ENCODE measurements at places on chromosomes 7 and 10. TPM values are rescaled to one million over a fixed set of nuclear protein-coding genes. Genes with fewer than 3 reads are reported as not detected.

- peak overlapping the region; percentile 44 for H3K27ac ChIP-seq
- H3K4me3 ChIP-seq = no peak overlapping the region
- H3K27me3 ChIP-seq = no peaks in the 10 kb centered on the region
- no peaks in the 10 kb centered on the region for H3K36me3 ChIP-seq
- H3K4me1 ChIP-seq = no peaks in the 10 kb centered on the region
- peak; percentile 94 for DNase-seq
Measured at GRCh38 chr7:57404343-57404966, 45.5 kb upstream of the ZNF716 start.

DNA sequence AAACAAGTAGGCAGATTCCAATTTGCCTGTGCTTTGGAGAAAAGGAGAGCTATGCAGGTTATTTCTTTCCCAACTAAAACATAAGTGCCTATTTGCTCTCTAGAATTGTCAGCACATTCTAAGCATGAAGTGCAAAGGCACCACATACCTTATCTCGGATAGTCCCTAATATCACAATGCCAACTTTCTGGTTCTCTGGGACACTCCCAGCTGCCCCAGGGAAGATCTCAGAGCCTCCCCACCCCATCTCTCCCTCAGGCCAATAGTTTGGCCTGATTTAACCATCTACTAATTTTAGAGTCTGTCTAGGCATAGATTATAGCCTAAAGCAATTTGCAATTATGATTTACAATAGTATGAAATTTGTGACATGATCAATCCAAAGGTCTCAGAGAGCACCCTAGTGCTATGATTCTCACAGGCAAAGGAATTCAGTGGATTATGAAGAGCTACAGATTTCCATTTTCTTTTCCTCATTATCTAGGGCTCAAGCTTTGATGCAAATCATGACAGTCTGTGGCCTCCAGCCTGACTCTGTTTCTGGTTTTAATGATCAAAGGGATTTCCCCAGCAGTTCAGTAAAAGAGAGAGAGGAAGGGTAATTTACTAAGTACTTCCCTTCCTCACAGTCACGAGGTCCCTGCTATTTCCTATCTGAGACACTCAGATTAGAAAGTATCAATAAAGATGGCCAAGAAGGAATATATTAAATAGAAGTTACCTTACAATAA lies 29.0 kb upstream of the IL6 start:
- H3K4me3 ChIP-seq = no peak overlapping the region
- no peaks in the 10 kb centered on the region for H3K27me3 ChIP-seq
- no peak overlapping the region for H3K27ac ChIP-seq
- H3K4me1 ChIP-seq = no peaks in the 10 kb centered on the region

GRCh38 chr10:28444031-28444430 lies 88.9 kb upstream of the WAC start:
- H3K4me1 ChIP-seq = no peaks in the 10 kb centered on the region
- no peak overlapping the region for H3K4me3 ChIP-seq
- H3K27me3 ChIP-seq = no peaks in the 10 kb centered on the region
- H3K27ac ChIP-seq = no peak overlapping the region
- H3K36me3 ChIP-seq = no peaks in the 10 kb centered on the region

DNA sequence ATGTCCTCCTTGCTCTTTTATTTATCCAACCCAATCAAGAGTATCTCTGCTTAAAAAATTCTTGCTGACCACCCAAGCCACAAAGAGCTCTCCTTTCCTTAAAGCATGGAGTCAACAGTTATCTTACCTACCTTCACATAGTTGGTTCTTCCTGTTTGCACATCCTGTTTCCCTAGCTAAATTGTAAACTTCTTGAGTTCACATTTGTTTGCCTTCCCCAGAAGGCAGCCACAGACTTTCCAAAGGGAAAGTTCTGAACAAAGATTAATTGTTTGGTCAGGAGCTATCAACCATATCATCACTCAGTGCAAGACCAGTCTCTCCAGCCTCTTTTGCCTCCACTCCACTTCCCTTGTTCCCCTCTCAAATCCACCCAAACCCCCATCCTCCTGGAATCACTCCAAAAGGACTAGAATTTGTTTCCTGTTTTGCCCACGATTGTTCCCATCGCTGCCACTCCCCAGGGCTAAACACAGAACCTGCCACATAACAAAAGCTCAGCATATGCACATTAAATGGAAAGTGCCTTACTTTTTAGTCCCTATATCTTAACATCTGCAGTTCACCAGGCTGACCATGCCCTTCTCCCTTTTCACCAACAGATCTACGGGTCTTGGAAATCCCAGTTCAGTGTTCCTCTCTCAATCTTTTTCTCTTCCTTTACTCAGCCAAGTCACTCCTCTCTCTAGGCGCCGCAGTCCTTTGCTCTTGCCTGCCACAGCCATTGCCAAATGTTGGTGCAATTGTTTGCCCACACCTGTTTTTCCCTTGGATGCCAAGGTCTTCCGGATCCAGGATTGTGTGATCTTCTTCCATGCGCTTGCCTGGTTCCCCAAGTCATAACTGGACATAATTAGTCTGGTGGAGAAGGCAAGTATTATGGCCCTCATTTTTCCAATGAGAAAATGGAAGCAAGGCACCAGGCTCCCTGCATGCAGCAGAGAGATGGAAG lies 265.5 kb downstream of the KCNMA1 start:
- H3K4me1 ChIP-seq = no peaks in the 10 kb centered on the region
- H3K36me3 ChIP-seq = no peaks in the 10 kb centered on the region
- no peak overlapping the region for H3K4me3 ChIP-seq
- H3K27ac ChIP-seq = no peak overlapping the region
- no peak for DNase-seq

DNA sequence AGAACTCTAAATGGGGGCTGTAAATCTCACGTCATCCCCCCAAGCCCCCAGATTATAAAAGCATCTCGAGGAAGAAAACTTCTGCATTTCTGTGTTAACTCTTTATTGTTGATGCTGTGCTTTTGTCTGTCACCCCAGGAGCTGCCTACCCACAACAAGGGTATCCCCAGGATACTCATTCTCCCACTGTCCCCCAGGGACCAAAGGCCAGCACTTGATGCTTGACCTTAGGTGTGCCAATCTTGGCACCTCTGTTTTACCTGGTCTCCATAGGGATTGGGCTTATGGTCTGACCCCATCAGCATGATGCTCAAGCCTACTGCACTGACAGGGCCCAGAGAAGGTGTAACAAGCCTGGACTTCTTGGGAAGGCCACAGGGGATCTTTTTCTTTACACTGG lies 225.9 kb upstream of the AGK start:
- H3K4me1 ChIP-seq = no peaks in the 10 kb centered on the region
- DNase-seq = no peak
- no peaks in the 10 kb centered on the region for H3K27me3 ChIP-seq

DNA sequence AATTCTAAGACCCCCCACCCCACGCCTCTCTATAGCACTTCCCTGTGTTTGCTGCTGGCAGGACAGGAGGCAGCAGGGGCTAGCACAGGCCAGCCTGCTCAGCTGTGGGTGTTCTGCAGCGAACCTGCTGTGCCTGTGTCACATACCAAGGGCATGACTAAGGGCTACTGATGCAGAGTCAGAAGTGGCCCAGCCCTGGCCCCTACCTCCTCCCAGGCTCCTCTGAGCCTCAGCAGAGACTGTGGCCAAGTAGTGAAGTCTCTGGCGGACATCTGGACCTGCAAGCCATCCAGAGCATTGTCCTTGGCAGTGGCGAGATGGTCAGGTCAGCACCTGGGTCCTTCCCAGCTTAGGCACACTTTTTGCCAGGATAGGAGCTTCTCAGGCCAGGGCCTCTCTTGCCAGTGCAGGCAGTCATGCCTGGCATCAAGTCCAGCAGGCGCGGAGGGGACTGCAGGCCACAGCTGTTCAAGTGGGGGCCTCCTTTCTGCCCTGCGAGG lies 116.3 kb upstream of the RET start:
- no peaks in the 10 kb centered on the region for H3K36me3 ChIP-seq
- H3K4me1 ChIP-seq = no peaks in the 10 kb centered on the region
- H3K27ac ChIP-seq = no peak overlapping the region

GRCh38 chr7:148787571-148788295 lies 89.0 kb downstream of the CUL1 start:
- peak; percentile 35 for DNase-seq
- no peak overlapping the region for H3K4me3 ChIP-seq
- H3K36me3 ChIP-seq = no peaks in the 10 kb centered on the region
- H3K27me3 ChIP-seq = no peaks in the 10 kb centered on the region
- no peak overlapping the region for H3K27ac ChIP-seq
- no peaks in the 10 kb centered on the region for H3K4me1 ChIP-seq

GRCh38 chr10:50275650-50276235 lies 24.4 kb upstream of the ASAH2 start:
- H3K27me3 ChIP-seq = no peaks in the 10 kb centered on the region
- no peak overlapping the region for H3K4me3 ChIP-seq
- no peaks in the 10 kb centered on the region for H3K36me3 ChIP-seq
- DNase-seq = peak; percentile 55
- no peak overlapping the region for H3K27ac ChIP-seq
- H3K4me1 ChIP-seq = no peaks in the 10 kb centered on the region

- no peak overlapping the region for H3K27ac ChIP-seq
- no peaks in the 10 kb centered on the region for H3K36me3 ChIP-seq
- no peak for DNase-seq
- no peaks in the 10 kb centered on the region for H3K27me3 ChIP-seq
- no peaks in the 10 kb centered on the region for H3K4me1 ChIP-seq
Measured at GRCh38 chr7:27936768-27937102, 196.8 kb downstream of the TAX1BP1 start.

- H3K36me3 ChIP-seq = no peaks in the 10 kb centered on the region
- H3K27ac ChIP-seq = peak overlapping the region; percentile 5
- no peaks in the 10 kb centered on the region for H3K27me3 ChIP-seq
- DNase-seq = peak; percentile 58
- peaks cover 11% of the 10 kb centered on the region for H3K4me1 ChIP-seq
- H3K4me3 ChIP-seq = no peak overlapping the region
Measured at GRCh38 chr7:105990727-105991453, 27.8 kb downstream of the CDHR3 start.

- H3K36me3 ChIP-seq = no peaks in the 10 kb centered on the region
- H3K4me1 ChIP-seq = no peaks in the 10 kb centered on the region
- H3K27me3 ChIP-seq = no peaks in the 10 kb centered on the region
- no peak overlapping the region for H3K4me3 ChIP-seq
- DNase-seq = peak; percentile 52
Measured at GRCh38 chr7:78326876-78327275, 528.3 kb downstream of the PHTF2 start.

FAM25A gene
- total RNA-seq = 5.5 TPM

ADIRF gene
- total RNA-seq = 16.0 TPM

DNA sequence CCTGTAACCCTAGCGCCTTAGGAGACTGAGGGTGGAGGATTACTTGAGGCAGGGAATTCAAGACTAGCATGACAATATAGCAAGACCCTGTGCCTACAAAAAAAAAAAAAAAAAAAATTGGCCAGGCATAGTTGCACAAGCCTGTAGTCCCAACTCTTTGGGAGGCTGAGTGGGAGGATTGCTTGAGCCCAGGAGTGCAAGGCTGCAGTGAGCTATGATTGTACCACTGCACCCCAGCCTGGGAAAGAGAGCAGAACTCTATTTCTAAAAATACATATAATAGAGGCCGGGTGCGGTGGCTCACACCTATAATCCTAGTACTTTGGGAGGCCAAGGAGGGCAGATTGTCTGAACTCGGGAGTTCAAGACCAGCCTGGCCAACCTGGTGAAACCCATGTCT lies 10.2 kb upstream of the SORBS1 start:
- H3K4me3 ChIP-seq = no peak overlapping the region
- H3K4me1 ChIP-seq = peaks cover 5% of the 10 kb centered on the region
- no peak overlapping the region for H3K27ac ChIP-seq

GRCh38 chr10:123044391-123044790 lies 35.6 kb downstream of the ACADSB start:
- no peak overlapping the region for H3K4me3 ChIP-seq
- no peaks in the 10 kb centered on the region for H3K27me3 ChIP-seq
- peaks cover 9% of the 10 kb centered on the region for H3K36me3 ChIP-seq
- no peak overlapping the region for H3K27ac ChIP-seq
- no peaks in the 10 kb centered on the region for H3K4me1 ChIP-seq
- DNase-seq = no peak

- no peaks in the 10 kb centered on the region for H3K4me1 ChIP-seq
- no peak overlapping the region for H3K4me3 ChIP-seq
- no peak overlapping the region for H3K27ac ChIP-seq
- H3K36me3 ChIP-seq = no peaks in the 10 kb centered on the region
- no peaks in the 10 kb centered on the region for H3K27me3 ChIP-seq
Measured at GRCh38 chr7:155327590-155328320, 30.1 kb downstream of the INSIG1 start.

C7orf57 gene
- total RNA-seq = 1.7 TPM

GRCh38 chr10:32190890-32191491 lies 134.8 kb upstream of the KIF5B start:
- no peak overlapping the region for H3K4me3 ChIP-seq
- no peak overlapping the region for H3K27ac ChIP-seq
- no peaks in the 10 kb centered on the region for H3K4me1 ChIP-seq
- H3K36me3 ChIP-seq = no peaks in the 10 kb centered on the region
- H3K27me3 ChIP-seq = no peaks in the 10 kb centered on the region

- H3K36me3 ChIP-seq = no peaks in the 10 kb centered on the region
- H3K4me1 ChIP-seq = peaks cover 13% of the 10 kb centered on the region
- no peak overlapping the region for H3K4me3 ChIP-seq
- no peaks in the 10 kb centered on the region for H3K27me3 ChIP-seq
- no peak overlapping the region for H3K27ac ChIP-seq
- peak; percentile 38 for DNase-seq
Measured at GRCh38 chr7:127396184-127396583, 3.7 kb upstream of the ZNF800 start.

DNA sequence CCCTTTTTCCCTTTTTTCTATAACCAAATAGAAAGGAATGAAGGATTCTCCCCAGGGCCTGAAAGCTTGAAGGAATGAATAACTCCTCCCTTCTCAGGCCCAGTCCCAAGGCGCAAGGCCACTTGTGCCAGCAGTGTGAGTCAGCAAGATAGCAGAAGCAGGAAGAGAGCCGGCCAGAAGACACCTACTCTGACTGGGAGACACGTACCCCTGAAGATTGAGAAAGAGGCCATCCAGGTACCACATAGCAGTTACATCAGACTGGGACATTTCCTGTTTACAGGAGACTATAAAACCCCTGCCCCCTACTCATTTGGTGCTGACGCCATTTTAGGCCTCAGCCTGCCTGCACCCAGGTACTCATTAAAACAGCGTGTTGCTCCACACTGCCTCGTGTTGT lies 65.5 kb downstream of the LRRC17 start:
- H3K27me3 ChIP-seq = no peaks in the 10 kb centered on the region
- no peak overlapping the region for H3K27ac ChIP-seq
- H3K4me3 ChIP-seq = no peak overlapping the region

GRCh38 chr10:4216726-4217125 lies 431.7 kb upstream of the KLF6 start:
- H3K4me3 ChIP-seq = no peak overlapping the region
- H3K27ac ChIP-seq = no peak overlapping the region
- H3K36me3 ChIP-seq = no peaks in the 10 kb centered on the region
- H3K27me3 ChIP-seq = no peaks in the 10 kb centered on the region
- no peak for DNase-seq

DNA sequence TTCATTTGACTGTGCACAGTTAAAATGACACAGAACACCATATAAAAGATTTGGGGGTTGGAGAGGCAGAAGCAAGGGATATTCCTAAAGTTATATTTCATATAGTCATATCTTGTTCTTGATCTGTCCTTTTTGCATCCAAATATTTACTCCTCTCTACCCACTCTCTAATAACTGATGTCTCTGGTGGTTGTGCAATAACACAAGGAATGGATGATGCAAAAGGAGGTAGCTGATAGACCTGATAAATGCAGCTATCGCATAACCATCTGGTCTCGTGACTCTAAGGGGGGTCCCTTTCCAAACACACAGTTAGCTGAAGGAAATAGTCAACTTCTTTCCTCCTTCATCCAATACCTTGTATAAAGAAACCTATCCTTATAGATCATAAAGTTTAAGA lies 123.1 kb downstream of the POLR1F start:
- no peaks in the 10 kb centered on the region for H3K4me1 ChIP-seq
- H3K36me3 ChIP-seq = no peaks in the 10 kb centered on the region
- no peak for DNase-seq
- no peak overlapping the region for H3K4me3 ChIP-seq
- no peak overlapping the region for H3K27ac ChIP-seq

SLC29A4 gene
- total RNA-seq = 0.69 TPM

ABCB1 gene
- total RNA-seq = 228 TPM

All from adrenal gland (tissue), 19 donors.